ENCODE measurements at places on chromosomes 16 and 17.
A peak's percentile ranks its signal among the peaks of the same experiment; 100 is the strongest.

- DNase-seq: no peak
Observed at GRCh38 chr17:15453246-15453645, 14.2 kb downstream of the CDRT4 start.

DNA sequence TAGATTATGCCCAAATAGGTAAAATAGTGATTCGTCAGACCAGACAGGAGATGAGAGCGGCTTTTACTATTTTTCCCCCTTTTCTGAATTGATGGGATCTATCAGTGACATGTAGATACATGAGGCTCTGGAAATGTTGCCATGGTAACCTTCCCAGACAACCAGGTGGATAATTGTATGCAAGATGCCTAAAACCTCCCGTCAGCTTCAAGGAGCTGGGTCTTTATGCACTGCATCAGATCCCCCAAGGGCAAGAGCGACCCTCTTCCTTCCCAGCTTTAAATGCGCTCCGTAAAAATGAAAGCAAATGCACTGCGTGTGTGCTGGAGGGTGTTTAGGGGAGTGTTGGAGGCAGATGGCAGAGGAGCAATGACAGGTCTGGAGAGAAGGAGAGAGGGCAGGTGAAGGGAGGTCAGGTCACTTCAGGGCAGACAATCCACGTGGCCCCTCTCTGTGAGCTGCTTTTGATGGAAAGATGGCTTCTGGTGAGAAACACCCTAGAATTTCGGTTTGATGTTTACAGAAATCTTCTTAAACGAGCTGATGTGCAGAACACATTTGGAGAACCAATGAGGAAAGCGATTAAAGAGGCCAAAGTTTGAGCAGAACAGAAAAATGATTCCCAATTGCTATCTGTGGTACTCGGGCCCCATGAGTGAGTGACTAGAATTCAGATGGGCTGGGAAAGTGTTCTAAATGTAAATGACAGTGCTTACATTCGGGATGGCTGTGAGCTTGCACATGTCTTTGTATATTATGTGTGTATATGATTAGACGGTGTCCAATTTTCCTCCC, 461.7 kb upstream of the HSBP1 start:
- DNase-seq: no peak

DNA sequence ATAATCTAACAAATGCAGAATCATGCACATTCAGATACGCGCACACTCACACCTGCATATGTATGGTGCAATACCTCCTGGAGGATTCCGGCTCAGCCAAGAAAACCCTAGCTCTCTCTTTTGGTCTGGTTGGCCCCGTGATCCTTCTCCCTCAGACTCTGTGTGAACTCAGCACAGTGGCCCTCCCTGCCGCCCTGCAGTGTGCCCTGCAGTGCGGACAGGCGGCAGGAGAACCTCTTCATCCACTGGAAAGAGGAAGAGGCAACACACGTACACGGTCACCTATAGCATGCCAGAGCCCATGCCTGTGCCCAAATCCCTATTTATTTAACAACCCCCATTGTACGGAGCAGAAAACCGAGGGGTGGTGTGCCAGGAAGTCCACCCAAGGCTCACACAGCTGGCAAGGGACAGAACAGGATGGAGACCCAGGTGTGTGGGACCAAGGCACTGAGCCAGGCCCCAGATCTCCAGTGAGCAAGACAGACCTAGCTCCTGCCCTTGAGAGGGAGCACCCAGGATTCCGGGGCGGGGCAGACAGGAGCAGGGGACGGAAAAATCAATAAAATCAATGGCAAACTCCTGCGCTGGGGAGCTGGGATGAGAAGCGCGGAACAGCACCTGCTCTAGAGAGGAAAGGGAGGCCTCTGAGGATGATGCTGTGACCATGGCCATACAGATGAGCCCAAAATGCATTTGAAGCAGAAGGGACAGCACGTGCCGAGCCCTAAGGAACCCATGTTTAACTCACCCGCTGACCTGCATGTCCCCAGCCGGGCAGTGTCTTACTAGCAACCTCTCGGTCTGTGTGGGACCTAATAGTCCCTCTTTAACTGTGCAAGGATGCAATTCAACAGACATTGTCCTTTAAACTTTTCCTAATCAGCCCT, 54.7 kb upstream of the CIBAR2 start:
- no peak for DNase-seq

DNA sequence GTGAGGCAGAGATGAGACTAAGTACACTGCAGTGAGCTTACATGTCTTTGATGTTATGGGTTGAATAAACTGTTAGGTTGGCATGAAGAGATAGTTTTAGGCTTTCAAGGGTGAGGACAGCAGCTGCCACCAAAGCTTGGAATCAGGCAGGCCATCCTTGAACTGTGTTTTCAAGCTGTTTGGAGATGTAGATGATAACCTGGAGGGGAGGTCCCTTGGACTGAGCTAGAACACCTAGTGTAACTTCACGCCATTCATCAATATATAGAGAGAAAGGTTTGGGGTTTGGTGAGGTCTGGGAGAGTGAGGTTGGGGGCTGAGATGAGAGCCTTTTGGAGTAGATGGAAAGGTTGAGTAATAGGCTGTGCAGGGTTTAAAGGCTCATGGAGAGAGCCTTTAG, 2447.0 kb downstream of the TP53TG3F start:
- DNase-seq: no peak

DNA sequence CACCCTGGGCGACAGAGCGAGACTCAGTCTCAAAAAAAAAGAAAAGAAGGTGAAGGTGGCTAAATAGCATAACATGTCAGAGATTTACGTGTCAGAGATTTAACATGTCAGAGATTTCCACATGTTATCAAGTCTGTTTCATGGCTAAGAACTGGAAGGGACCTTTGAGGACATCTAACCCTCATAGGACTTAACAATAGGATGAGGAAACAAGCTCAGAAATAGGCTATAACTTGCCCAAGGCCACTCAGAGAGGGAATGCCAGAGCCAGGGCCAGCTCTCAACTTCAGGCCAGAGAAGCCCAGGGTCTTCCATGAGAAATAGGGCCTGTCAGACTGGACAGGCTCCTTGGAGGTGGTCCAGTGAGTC, 26.8 kb upstream of the ZNF629 start:
- DNase-seq: no peak

- no peak for DNase-seq
Observed at GRCh38 chr17:17886226-17886625, 49.4 kb upstream of the SREBF1 start.

DNA sequence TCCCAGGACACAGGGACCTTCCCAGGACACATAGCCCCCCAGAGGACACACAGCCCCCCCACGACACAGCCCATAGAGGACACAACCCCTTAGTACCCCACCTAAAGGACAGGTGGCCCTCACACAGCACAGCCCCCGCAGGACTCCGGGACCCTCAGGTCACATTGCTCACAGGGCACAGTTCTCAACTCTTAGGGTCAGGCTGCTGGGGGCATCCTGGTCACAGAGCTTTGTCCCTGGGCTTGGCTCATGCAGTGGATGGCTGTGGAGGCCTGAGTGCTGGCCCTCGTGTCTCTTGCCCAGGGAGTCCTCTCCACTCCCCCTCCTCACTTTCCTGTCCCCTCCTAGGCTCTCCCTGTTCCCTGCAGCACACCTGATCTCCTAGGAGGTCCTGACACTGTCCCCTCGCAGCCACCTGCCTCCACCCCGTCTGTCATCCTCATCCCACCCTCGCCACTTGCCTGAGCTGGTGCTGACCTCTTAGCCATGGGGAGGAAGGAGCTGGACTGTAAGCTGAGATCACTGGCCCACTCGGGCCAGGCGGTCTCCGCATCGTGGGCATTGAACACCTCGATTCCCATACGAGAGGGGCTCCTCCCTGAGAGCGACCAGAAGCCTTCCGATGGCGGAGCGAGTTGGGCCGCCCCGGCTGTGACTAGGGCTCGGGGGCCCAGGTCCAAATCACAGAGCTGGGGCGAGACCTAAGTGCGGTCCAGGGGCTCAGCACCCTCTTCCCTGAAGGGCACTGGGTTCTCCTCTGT, 1.4 kb upstream of the WDR45B start:
- no peak for DNase-seq

- DNase-seq: peak; percentile 47
Observed at GRCh38 chr16:11327277-11328171, 17.7 kb upstream of the RMI2 start.

- DNase-seq: no peak
Observed at GRCh38 chr16:12618515-12618914, 185.2 kb downstream of the CPPED1 start.

- no peak for DNase-seq
Observed at GRCh38 chr17:71287071-71287823, 833.6 kb upstream of the SOX9 start.

All from NAMALWA (cell line).